Fibroblast of pulmonary artery (primary cell): ENCODE measurements at places on chromosomes 4 and X.

DNA sequence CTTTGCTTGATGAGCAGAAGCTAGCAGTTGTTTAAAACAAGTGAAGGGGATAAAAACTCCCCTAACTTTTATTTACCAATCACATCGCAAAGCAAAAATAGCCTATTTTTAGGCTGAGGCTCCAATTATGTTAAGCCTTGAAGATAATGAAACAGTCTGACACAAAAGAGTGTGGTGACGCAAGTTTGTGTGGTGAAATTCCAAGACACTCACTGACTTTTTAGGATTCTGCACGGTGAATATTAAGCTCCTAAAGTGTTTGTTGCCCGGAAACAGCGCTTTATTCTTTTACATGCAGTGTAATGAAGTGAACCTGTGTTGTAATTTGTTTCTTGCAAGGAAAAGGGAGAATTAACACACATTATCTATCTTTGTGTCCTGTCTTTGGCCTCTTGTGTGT lies 74.8 kb downstream of the POLA1 start:
- no peak for DNase-seq

GRCh38 chr4:95129821-95130311 lies 372.1 kb downstream of the BMPR1B start:
- DNase-seq, result peak; percentile 100

DNA sequence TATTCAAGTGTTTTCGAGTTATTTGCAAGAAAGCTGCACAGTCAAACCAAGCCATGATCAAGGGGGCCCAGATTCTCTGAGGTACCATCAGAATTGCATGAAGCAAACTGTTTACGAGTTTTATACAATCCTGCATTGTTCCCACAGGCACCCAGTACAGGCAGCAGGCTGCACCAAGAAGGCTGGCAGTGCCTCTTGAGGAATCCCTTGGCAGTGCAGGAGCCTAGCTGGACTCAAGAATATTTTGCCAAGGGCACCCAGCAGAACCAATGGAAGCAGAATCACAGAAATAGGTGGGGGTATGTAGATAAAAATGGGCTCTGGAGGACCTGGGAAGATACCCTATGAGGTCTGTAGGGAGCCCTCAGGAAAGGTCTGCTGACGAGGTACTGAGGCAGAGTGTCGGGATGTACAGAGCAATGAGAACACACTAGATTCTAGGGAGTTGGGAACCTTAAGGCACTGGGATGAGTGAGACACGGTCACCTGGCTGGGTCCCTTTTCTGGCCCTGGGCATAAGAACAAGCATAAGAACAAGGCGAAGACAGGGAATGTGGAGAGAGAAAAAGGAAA lies 2.5 kb upstream of the PLP1 start:
- peak; percentile 76 for DNase-seq

DNA sequence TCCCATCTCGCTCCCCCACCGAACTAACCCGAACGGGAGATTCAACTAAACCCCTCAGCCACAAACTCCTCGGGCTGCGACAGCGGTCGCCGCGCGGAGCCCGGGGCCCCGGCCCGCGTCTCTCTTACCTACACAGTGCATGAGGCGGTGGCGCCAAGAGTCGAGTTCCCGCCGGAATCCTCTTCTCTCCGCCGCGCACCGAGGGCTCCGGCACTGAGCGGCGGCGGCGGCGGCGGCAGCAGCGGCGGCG lies 160 bp downstream of the LCORL start:
- no peak for DNase-seq

GRCh38 chr4:79650794-79651431 lies 242.9 kb upstream of the GK2 start:
- DNase-seq, result peak; percentile 64

DNA sequence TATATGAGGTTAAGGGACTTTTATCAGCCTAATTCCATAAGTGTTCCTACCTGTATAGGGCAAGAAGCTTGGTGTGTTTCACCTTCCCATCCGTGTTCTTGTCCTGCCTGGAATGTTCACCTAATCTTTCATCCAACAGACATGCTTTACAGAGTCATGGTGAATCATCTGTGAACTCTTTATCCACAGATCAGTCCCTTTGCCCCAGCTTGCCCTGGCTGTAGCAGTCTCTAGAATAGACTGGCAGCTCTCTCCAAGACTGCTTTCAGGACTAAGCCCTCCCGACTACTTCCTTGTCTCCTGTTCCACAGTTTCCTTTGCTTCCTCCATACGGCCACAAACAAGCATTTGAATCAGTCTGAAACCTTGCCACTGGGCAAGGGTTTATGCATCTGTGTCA lies 177.9 kb upstream of the IL15 start:
- DNase-seq, result no peak

DNA sequence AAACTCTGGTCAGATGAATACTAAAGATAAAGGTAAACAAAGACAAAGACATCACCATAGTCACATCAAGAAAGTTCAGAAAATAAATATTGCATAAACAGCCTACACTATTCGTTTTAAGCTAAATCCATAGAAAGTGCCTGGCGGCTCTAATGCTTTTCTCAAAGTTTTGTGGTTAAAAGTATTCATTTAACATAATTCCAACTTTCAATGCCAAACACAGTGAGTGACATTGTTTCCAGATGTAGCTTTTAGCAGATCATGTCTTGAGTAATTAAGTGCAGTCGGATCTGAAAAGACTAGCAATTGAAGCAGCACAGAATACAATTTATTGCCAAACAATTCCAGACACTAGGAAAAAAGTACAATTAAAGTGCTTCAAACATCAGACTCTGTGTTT lies 287.1 kb upstream of the ADGRL3 start:
- no peak for DNase-seq

DNA sequence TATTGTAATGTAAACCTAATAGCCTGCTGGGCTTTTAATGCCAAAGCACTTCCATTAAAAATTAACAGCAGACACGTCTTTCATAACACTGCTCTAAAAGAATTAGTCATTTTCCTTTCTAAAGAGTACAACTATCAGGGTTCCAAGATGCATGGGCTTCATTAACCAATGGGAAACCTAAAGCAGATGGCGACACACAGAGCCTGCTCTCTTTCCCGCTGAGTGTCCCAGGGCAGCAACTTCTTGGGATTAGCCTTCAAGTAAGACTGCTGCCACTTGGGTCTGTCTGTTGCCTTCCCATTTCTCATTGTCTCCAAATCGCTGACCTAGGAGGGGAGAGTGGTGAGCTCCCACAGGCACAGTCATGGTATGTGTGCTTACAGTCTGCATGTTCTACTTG lies 14.0 kb upstream of the PHKA2 start:
- DNase-seq, result no peak

- peak; percentile 11 for DNase-seq
Observed at GRCh38 chr4:1792832-1793495, at the start of gene FGFR3. Gene FGFR3 (plus strand): TSS chr4:1793293. CDS start chr4:1793935, 642 bp downstream.
